Breast epithelium (tissue), 4 donors: ENCODE measurements at places on chromosomes 7 and 10.

DNA sequence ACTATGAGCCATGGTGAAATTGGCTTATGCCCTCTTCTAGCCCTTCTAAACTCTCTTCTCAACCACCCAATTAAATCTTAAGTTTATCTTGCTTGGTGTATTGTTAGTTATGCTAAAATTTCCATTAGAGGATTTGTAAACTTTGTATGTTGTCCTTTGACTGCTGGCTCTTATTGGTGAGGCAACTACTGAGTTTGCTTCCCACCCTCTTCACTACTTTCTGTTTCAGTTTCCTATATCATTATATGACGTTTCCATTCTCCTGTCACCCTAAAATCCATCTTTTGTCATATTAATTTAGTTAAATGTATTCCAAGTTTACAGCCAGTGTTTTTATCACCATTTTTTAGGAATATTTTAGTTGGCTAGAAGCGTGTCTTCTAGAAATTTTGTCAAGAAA is 80.9 kb upstream of the VWC2 start:
- DNase-seq, result no peak

DNA sequence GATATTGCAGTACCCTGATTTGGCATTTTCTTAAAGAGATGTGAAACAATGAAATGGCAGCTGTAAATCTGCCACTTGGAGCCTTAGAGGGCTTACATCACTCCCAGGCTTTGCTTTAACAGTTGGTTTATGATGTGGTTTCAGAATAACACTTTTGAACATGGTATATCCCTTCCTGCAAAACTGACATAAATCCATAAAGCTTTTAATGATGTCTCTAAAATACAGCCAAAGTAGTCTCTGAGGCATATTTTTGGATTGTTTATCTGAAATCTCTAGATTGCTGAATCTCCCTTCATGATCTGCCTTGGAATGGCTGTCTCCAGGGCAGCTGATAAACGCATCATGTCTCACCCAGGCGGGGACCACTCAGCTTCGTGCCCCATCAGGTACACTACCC is 377.8 kb upstream of the C7orf33 start:
- DNase-seq, result no peak

GRCh38 chr10:105192861-105193260 is 551.8 kb downstream of the SORCS3 start:
- DNase-seq, result no peak

DNA sequence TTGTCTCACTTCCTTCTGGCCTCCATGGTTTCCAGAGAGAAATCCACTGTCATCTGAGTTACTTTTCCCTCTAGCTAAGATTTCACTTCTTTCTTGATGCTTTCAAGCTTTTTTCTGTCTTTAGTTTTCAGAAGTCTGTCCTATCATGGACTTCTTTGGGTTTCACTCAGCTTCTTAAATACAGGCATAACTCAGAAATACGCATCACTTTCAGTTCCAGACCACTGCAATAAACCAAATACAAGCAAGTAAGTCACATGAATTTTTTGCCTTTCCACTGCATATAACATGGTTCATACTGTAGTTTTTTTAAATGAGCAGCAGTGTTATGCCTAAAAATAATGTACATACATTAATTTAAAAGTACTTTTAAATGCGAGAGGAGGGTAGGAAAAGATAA is 48.7 kb downstream of the STK17A start:
- no peak for DNase-seq
